ENCODE measurements at places on chromosomes 11 and 22.
A peak's percentile ranks its signal among the peaks of the same experiment; 100 is the strongest.

- DNase-seq: no peak
Measured at GRCh38 chr11:8250981-8251615, 12.6 kb downstream of the LMO1 start.

- no peak for DNase-seq
Measured at GRCh38 chr22:24428751-24429410, 1.5 kb downstream of the ADORA2A start.

DNA sequence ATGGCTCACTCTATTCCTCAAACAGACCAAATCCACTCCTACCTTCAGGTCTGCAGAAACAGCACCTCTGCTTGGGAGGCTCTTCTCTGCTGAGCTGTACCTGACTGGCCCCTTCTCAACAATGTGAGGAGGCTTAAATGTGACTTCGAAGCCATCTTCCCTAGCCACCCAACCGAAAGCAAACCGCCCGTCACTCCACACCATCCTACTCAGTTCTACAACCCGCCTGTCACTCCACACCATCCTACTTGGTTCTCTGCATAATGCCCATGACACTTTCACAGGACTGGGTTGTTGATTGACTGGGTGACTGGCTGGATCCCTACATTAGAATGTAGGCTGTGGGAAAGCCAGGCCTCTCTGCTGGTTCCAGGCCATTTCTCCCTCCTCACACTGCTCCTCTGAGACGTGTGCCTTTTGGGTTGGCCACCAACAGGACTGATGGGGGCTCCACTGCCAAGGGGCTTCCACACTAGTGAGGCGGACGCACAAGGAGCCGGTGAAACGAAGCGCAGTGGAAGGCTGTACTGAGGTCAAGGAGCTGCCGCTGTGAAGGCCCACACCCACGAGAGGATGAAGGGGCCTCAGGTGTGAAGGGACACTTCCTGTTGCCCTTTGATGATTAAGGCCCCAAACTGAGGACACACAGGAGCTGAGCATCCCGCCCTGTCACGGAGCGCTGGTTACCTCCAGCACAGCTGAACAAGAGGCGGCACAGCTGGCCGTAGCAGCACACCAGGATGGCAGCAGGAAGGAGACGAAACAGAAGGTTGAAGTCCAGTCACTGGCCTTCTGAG lies 47.5 kb upstream of the SPATA19 start:
- DNase-seq: no peak

- DNase-seq: no peak
Measured at GRCh38 chr22:48639021-48639795, 1188.5 kb downstream of the BRD1 start.

DNA sequence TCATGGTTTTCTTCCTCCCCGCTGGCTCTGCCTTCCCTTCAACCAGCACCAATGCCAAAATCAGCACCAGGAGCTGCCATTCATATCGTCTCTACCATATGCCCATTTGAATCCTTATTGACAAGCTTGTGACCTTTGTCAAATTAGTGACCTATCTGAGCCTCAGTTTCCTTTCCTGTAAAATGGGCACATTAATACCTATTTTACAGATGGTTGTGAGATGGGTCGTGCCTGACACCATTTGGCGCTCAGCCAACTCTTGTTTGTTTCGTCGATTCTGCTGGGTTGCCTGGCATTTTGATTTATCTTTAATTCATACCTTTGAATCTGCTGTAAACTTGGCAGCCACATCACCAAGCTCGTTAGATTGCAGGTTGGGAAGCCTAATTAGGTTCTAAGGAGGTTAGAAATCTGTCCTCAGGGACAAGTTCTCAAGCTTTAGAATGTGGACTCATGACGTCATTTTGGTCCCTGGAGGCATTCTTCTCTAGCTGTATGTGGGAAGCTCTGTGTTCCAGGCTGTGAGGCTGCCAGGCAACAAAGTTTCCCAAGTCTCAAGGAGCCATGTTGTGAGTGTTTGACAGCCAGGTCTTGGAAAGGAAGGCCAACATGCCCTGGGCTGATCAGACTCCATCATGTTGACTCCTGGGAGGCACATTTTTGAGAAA lies 61.0 kb downstream of the RPS6KA4 start:
- peak; percentile 18 for DNase-seq

- DNase-seq: no peak
Measured at GRCh38 chr11:123439616-123440015, 9.5 kb downstream of the GRAMD1B start.

- peak; percentile 20 for DNase-seq
Measured at GRCh38 chr11:81644239-81644840, 1089.3 kb downstream of the FAM181B start.

GRCh38 chr22:50599816-50600455 lies 657 bp upstream of the MAPK8IP2 start:
- no peak for DNase-seq

GRCh38 chr11:85694385-85694980 lies 8.5 kb upstream of the CCDC89 start:
- DNase-seq: no peak

DNA sequence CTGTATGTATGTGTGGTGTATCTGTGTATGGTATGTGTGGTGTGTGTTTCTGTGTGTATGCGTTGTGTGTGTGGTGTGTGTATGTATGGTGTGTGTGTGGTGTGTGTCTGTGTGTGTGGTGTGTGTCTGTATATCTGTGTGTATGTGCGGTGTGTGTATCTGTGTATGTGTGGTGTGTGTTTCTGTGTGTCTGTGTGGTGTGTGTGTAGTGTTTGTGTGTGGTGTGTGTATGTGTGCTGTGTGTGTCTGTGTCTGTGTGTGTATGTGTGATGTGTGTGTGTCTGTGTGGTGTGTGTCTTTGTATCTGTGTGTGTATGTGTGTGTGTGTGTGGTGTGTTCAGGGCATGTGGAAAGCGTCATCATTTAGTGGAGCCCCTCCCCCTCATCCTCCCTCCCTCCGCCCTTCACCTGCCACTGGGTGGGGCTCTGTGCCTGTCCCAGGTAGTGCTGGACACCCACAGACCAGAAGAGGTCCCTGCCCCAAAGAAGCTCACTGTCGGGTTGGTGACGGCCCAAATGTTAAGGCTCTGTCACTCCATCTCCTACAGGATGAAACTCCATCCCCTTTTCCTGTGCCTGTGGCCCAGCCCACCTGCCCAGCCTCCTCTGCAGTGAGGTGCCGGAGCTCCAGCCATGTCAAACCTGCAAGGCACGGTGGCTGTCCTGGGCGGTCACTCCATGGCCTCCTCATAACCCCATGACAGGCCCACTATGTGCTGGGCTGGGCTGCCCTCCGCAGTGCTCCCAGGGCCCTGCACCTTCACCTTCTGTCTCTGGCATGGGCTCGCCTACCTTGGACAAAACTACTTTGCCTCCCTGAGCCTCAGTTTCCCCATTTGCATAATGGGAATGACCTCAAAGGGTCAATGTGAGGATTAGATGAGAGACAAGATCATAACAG lies 23.4 kb upstream of the SHISAL1 start:
- DNase-seq: no peak

- peak; percentile 84 for DNase-seq
Measured at GRCh38 chr11:65354265-65355012, at the start of gene TIGD3. TIGD3 (plus strand) TSS chr11:65354751; CDS start chr11:65355809, 1,058 bp downstream.

DNA sequence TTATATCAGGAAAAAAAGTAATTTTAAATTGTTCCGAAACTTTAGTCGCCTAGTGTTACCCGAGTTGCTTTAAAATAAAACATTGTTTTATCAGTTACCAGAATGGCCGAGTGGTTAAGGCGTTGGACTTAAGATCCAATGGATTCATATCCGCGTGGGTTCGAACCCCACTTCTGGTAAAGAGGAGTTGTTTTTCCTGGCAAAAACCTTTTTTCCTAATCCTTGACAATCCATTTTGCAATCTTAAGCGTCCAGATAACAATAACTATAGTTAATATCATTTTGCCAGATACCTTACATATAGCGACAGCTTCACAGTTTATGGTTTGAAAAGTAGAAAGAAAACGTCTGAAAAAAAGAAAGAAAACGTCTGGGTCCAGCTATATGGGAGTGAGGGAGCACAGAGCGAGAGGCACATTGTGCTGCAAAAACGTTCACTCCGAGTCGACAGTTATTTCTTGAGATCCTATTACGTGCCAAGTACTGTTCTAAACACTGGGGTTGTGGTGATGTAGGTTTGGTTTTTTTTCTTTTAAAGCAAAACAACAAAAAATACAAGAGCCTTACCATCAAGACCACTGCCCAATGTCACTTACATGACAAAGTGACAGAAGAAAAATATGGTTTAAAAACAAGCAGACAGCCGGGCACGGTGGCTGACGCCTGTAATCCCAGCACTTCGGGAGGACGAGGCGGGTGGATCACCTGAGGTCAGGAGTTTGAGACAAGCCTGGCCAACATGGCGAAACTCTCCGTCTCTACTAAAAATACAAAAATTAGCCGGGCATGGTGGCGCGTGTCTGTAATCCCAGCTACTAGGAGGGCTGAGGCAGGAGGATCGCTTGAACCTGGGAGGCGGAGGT lies 40.6 kb downstream of the OR4D9 start:
- peak; percentile 91 for DNase-seq

GRCh38 chr11:60874421-60875365 lies 7.4 kb downstream of the ZP1 start:
- no peak for DNase-seq

- DNase-seq: peak; percentile 13
Measured at GRCh38 chr22:44735518-44736428, 16.6 kb upstream of the ARHGAP8 start.

GRCh38 chr11:96127596-96127959 lies 203.7 kb upstream of the MTMR2 start:
- DNase-seq: no peak

GRCh38 chr11:66728038-66728692 lies 851 bp downstream of the SPTBN2 start:
- DNase-seq: no peak

DNA sequence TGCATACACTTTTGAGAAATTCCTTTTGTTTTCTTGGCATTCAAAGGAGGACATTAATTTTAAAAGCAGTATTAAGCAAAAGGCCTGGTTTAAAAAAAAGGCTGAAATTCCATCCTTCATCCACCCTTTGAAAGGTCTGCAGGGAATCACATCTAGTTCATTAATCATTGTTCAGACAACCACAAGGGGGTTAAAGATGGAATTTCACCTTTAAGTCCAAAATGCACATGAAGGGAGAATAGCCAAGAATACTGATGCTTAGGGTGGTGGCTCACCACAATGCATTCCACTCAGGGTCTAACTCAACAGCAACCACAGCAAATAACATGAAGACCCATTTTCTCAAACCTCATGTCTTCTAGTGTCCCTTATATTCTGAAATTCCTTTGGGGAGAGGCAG lies 256.9 kb downstream of the CADM1 start:
- no peak for DNase-seq

DNA sequence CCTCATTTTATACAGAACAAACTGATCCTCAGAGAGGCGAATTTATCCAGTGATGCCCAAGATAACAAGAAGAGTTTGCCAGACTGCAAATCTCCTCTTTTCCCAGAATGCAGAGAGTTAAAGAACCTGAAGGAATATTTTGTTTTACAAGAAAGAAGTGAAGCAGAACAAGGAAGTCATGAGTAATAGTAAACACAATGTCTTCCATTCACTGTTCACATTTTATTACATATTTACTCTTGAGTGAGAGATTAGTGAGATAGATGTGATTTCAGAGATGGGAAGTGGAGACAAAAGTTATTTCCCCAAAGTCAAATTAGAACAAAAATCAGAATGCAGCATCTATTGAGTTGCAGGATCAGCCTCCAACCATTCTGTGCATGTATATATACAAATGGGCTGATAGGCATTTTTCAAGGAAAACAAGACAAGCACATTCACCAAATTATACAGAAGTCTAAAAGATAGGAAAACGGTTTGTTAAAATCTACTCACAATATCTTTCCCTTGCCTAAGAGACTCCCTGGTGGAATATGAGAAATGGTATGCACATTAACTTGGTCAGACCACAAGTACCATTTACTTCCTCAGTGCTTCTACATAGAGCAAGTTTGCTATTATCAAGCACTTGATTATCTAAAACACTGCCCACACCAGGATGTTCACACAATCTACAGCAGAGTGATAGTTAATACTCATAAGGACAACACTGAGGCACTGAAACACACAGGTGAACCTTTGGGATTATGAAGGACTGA lies 12.0 kb downstream of the GUCY1A2 start:
- DNase-seq: no peak

DNA sequence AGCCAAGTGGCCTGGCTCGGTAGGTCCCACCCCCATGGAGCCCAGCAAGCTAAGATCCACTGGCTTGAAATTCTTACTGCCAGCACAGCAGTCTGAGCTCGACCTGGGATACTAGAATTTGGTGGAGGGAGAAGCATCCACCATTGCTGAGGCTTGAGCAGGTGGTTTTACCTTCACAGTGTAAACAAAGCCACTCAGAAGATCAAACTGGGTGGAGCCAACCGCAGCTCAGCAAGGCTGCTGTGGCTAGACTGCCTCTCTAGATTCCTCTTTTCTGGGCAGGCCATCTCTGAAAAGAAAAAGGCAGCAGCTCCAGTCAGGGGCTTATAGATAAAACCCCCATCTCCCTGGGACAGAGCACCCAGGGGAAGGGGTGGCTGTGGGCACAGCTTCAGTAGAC lies 22.3 kb upstream of the OR5B21 start:
- DNase-seq: no peak

GRCh38 chr11:31957674-31958073 lies 133.2 kb upstream of the RCN1 start:
- DNase-seq: no peak

- no peak for DNase-seq
Measured at GRCh38 chr11:79481795-79482194, 41.0 kb upstream of the TENM4 start.

DNA sequence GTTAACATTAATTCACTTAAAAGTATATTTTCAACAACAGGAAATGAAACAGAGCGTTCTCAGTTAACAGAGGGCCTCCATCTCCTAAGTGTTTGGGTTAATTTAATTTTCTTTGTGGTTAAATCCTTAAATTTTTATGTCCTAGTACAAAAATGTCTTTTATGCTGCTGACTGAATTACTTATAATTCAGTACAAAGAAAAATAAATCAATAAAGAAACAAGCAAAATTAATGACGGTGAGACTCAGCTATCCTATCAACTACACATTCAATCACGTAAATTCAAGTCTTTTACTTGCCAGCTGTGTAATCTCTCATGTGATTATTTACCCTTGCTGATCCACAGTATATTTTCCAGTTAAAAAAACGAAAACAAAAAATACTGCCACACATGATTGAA lies 81.4 kb downstream of the BBOX1 start:
- no peak for DNase-seq

GRCh38 chr11:133215596-133216230 lies 316.6 kb downstream of the OPCML start:
- no peak for DNase-seq

DNA sequence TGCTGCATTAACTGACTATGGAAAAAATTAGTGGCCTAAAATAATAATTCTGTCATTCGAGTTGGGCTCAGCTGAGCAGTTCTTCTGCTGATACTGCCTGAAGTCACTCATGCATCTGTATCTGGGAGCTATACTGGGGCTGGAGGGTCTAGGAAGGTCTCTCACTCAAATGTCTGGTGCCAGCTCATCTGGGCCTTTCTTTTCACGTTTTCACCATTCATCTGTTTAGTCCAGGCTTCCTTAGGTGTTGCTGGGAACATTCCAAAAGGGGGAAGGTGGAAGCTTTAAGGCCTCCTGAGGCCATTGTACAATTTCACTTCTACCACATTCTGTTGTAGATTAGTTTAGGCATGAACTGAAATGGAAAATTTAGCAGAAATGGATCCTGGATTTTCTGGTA lies 28.0 kb downstream of the YAP1 start:
- no peak for DNase-seq

All from fibroblast of the conjunctiva (primary cell).